ENCODE measurements at places on chromosomes 12 and 14. TPM values are rescaled to one million over a fixed set of nuclear protein-coding genes. Genes with fewer than 3 reads are reported as not detected.

BHLHE41 gene
- polyA plus RNA-seq: 2.1 TPM

JKAMP gene
- polyA plus RNA-seq: 74.4 TPM

SOS2 gene
- polyA plus RNA-seq: 33.0 TPM

ADAM21 gene
- polyA plus RNA-seq: 1.1 TPM

LUM gene
- 38.0 TPM for polyA plus RNA-seq

GRCh38 chr12:120538281-120539156, 4.4 kb downstream of the RNF10 start:
- no peak for DNase-seq

GRCh38 chr12:117469883-117470483, 108.6 kb upstream of the NOS1 start:
- DNase-seq: no peak

DNA sequence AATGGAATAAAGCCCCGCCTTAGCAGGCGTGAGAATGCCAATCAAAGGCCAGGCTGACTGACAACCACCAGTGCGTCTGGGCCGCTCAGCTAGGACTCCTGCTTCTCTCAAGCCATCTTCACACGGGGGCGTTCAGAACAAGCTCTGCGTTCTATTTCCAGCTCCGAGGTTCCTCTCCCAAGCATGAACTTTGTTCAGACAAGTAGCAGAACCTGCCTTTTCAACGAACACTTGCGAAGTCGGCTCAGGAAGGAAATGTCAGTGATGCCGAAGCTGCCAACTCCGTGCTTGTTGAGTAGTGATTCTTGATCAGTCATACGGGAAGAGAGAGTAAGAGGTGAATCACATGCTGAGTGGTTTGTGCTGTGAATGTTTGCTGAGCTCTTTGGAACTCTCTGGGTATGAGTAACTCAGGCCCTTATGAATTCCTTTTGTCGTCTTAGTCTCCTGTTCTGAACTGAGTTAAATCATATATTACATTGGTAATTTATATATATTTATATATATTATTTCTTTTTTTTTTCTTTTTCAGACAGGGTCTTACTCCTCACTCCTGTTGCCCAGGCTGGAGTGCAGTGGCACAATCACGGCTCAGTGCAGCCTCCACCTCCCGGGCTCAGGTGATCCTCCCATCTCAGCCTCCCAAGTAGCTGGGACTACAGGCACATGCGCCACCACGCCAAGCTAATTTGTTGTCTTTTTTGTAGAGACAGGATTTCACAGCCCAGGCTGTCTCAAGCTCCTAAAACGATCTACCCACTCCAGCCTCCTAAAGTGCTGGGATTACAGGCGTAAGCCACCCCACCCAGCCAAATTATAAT, 29.4 kb upstream of the BCL7A start:
- DNase-seq: no peak

DNA sequence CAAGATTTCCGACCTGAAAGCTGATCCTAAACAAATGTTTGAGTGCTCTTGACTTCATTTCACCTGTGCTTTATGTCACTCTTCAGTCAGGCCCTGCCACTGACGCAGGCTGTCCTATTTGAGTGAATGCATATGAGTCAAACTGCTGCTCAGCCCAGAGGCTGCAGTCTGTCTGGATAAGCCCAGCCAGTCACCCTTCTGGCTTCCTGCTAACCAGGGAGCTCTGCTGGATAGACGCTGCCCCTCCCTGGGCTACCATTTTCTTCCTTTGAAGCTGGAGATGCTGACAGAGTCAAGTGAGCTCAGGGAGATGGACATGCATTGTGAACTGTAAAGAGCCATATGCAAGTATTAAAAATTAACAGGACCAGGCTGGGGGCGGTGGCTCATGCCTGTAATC, 5.1 kb upstream of the TUNAR start:
- DNase-seq: no peak

DNA sequence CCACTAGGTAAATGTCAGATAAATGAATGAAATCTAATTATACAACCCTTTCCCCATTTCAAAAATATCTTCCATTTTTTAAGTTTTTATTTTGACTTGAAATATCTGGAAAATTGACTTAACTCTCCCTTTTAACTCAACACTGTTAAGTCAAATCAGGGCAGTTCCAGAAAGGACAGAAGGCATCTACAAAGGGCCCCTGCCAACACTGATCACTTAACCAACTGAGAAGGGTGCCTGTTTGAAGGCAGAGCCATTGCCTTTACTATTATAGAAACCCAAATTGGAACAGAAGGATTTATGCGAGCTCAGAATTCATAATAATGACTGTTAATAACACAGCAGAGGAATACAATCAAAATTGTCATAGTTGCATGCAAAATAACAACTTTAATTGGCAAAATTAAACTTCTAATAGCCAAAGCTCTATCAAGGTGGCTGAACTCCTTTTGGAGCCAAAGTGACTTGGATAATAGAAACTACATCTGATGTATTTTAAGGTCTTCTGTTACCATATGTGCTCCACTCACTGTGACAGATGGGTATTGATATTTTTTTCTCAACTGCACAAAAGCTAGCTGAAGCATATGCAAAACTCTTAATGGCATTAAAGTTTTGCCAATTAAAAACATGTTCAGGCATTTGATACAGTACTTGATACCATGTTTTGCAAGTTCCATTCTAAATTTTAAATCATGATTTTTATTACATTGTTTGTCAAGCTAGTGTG, 383.8 kb downstream of the NOVA1 start:
- DNase-seq: no peak

DNA sequence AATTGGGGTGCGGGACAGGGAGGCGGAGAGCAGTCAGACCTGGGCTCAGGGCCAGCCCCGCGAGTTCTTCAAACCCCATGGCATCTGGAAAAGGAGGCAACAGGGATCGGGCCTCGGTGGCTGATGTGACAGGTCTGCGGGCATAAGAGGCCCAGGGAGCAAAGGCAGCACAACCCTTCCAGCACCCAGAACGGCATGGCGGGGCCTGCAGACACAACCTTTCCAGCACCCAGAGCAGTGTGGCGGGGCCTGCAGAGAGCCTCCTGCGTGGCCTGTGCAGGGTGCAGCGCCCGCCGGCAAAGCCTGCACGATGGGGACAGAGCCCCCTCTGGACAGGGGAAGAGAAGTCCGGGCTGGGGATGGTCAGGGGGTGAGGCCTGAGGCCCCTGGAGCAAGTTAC, 26.2 kb upstream of the TRAF3 start:
- DNase-seq: no peak

GRCh38 chr12:77745624-77746023, 85.1 kb upstream of the NAV3 start:
- no peak for DNase-seq

DNA sequence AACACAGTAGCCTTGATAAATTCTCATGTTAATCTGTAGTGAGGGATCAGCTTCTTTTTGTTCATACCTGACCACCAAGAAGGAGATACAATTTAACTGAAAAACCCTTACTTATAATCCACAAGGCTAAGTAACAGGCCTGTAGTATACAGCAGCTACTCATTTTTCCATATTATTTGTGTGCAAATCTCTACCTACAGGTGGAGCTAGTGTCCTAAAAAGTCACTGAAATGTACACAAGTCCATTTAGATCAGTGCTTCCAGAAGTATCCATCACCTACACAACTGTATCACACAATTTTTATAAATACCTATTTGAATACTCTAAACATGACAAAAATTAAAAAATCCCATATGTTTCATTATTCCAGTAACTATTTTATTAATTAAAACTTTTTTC, 173.2 kb downstream of the SLC35F4 start:
- DNase-seq: peak; percentile 17

DNA sequence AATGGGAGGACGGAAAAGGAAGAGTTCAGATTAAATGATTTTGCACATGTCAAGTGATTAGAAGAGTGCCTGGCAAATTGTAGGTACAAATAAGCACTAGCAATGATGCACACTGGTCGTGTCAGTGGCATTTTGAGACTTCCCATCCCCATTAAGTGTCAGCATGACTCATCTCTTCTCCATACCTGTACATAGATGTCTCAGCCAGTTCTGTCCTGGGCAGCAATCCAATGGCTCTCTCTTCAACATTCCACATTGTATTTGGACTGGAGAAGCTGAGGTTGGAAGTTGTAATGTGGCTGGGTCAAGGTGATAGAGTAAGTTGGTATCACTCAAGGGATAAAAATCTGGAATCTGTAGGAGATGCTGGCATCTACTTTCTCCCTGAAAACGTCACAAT, 742.7 kb downstream of the VRK1 start:
- no peak for DNase-seq
